GM23338 (cell line): ENCODE measurements at places on chromosomes 5 and 9.

DNA sequence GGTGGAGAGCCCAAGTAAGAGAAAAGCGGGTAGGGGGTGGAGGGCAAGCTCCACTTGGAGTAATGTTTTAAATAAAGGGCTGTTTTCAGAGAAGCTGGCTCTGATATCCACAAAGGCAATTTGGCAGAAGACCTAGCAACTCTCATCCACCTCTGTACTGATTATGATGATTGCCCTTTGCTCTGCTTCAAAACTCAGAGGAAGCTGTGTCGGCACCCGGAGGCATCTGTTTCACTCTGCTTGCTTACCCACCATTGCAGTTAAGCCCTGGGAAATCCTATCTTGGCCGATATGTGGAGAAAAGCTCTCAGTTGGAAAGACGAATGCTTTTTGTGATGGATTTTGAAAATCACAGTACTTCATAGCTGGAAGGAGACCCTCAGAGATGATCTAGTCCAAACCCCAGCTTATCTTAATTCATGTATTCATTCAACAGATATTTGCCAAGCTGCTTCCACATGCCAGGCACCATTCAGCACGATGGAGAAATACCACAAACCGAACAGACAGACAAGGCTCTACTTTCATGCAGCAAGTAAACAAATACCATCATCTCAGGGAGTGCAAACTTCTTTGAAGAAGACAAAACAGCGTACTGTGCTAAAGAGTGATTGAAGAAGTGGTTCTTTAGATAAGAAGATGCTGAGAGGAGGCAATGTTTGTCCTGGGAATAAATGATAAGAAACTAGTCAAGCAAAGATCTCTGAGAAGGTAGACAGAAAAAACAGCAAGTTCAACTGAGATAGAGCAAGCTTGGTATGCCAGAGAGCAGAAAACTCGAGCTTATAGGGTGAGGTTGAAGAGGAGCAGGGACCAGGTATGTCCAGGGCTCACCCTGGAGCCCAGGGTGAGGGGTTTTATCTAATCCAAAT is 140.4 kb upstream of the SPDL1 start:
- DNase-seq = no peak

DNA sequence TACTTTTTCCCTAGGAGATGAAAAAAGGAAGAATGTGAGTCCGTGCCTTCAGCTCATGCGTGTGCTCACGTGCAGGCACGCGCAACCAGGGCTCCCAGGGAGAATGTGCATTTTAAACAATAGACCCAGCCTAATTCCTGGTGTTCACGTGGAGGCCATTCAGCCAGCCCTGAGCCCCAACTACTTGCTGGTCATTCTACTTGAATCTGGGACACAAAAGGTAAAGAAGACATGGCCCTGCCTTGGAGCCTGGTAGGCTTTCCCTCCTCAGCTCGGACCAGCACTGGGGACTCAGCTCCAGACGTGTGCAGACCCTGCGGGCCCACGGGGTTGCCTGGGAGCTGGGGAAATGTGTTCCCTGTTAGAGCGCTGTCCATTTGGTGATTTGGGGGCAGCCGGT is 125.5 kb downstream of the MVB12B start:
- DNase-seq = no peak

- DNase-seq = no peak
Measured at GRCh38 chr9:117093891-117094844, 320.7 kb downstream of the ASTN2 start.

DNA sequence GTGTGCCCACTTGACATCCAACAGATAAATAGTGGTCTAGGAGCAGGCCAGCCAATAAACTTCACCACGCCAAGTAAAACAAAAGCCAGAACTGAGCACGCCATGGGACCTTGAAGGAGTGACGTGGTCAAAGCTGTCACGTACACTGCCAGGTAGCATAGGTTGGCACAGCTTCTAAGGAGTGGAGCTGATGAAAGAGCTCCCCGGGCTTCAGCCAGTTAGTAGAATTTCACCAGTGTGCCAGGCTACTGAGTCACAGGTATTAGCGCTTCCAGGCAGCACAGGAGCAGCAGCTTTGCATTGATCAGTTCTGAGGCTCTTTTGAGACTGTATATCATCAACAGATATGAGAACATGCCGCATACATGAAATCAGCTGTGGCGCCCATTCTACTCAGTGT is 19.4 kb downstream of the VLDLR start:
- DNase-seq = no peak

DNA sequence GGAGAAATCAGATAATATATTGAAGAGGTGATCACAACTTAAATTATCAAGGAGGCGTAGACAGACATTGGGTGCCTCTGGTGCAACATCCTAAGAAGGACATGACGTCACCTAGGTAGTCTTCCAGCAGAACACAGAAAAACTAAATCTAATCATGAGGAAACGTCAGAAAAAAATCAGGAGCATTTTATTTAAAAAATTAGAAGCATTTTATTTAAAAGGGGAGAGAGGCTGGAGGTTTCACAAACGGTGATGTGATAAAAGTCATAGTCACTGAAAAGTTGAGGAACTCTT is 254.6 kb downstream of the TMEM167A start:
- DNase-seq = no peak
